ENCODE measurements at places on chromosomes 11 and 22.

- DNase-seq: no peak
Measured at GRCh38 chr11:48073031-48073861, 92.9 kb downstream of the PTPRJ start.

- no peak for DNase-seq
Measured at GRCh38 chr22:29625090-29625825, 21.8 kb downstream of the NF2 start.

DNA sequence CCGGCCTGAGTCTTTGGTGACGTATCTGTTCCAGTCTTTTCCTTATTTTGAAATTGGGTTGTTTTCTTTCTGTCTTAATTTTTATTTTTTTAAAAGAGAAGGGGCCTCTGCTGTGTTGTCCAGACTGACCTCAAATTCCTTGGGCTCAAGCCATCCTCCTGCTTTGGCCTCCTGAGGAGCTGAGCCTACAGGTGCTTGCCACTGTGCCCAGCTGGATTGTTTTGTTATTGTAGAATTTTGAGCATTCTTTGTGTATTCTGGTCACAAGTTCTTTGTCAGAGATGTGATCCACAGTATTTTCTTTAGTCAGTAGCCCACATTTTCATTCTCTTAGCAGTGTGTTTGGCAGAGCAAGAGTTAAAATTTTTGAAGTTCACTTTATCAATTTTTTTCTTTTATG lies 100.1 kb downstream of the ATXN10 start:
- no peak for DNase-seq

DNA sequence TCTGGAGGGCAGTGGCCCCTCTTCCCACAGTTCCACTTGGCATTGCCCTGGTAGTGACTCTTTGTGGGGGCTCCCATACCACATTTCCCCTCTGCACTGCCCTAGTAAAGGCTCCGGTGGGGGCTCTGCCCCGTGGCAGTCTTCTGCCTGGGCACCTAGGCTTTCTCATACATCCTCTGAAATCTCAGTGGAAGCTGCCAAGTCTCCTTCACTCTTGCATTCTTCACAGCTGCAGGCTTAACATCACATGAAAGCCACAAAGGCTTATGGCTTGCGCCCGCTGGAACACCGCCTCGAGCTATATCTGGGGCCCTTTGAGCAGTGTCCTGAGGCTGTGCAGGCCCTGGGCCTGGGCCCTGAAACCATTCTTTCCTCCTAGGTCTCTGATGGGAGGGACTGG lies 25.3 kb downstream of the PLEKHB1 start:
- no peak for DNase-seq

DNA sequence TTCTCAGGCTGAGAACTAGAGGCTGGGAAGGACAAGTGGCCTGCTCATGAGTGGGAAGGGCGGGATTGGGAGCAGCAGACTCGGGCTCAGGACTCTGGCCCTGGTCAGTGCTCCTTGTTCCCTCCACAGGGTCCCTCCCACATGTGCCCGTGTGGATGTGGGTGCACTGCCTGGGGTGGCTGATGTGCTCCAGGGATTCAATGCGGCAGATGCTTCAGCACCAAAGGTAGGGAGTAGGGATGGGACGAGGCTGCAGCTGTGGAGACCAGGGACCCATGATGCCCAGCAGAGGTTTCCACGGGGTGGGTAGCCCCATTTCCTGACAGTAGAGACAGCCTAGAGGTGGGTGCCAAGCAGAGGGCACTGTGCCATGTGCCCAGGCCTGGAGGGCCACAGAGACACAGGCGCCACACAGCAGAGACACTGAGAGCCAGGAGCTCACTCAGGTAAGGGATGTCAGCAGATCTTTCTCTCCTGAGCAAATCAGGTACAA lies 89.5 kb downstream of the GGTLC2 start:
- DNase-seq: no peak

DNA sequence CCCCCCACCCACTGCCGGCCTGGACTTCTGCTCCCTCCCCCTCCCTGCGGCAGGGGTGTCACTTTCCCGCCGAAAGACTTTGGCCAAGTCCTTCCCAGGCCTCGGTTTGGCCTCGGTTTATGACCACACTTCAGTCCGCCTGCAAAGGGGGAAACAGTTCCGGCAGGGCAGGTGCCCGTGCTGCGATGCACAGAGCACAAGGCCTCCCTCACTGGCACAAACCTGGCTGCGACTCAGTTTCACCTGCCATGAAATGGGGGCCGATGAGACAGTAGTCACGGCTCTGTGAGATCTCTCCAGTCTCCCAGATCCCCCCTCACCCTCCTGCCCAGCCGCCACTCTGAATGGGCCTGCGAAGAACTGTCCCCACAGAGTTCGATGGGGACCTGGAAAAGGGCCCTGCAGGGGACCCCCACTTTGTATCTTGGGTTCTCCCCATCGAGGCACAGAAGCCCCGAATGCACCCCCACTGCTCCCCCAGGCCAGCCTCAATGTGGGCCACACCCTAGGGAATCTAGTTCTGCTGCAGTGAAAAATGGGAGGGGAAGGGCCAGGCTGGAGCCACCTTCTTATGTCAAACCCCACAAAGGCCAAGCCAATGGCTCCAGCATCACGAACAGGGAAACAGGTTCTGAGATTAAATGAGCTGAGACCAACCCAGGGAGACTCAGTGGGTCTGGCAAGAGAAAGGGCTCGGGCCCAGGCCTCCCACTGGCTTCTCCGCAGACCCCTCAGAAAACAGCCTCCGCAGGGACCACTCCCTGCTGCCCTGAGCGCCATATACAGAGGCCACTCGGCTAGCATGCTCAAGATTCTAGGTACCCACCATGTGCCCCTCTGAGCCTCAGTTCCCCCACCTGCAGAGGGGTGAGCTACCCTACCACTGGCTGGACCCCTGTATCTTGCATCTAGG lies 29.0 kb downstream of the ARVCF start:
- no peak for DNase-seq

- DNase-seq: no peak
Measured at GRCh38 chr11:87030458-87031054, 7.2 kb upstream of the TMEM135 start.
